Esophagus squamous epithelium (tissue), 5 donors: ENCODE measurements at places on chromosomes 5 and 9.

DNA sequence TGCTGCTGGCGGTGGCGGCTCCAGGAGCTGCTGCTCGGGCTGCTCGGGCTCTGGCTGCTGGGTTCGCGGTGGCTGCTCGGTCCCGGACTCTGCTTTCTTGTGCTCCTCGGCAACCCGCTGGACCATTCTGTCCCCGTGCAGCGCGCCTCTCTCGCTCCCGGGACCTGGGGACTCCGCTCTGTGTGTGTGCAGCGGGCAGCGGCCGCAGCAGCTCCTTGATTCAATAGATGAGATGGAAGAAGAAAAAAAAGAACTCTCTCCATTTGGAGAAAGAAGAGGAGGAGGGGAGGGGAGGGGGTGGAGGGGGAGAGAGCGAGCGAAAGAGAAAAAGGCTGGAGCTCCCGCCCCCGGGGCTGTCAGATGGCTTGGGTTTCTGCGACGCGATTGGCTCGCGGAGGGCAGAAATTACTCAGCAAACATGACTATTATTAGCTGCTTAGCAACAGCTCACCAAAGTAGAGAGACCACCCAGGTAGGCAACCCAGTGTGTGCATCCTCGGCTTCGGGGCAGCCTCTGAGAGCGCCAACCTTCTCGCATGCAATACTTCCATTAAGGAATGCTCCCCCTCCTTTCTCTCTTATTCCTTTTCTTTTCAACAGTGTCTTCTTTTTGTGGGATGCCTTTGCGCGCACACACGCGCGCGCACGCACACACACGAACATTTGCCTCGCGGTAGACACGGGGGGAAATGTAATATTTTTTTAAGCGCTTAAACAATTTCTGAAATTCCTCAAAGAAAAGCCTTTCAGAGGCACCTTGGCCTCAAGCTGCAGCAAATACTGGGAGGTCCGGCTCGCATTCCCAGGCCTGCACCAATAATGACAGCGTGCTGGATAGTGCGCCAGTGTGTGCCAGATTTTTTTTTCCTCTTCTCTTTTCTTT, 7.6 kb downstream of the PTCH1 start:
- DNase-seq, result no peak

- no peak for DNase-seq
Measured at GRCh38 chr9:81234924-81235610, 454.3 kb downstream of the TLE1 start.

DNA sequence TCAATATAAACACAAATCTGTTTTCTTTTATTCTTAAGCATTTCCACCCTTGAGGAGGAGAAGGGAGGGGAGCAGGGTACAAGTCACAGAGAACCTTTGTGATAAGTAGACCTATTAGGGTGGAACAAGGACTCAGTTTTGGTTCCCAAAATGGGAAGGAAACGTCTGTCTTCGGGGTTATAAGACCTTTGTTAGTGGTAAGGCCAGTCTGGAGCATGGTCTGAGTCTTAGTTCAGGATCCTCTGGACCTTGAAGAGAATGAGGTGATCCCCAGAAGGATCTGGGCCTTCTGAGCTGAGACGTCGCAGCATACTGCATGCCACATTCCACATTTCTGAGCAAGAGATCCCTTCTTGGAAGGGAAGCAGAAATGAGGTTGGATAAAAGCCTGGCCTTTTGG, 37.2 kb downstream of the FAXDC2 start:
- DNase-seq, result no peak

DNA sequence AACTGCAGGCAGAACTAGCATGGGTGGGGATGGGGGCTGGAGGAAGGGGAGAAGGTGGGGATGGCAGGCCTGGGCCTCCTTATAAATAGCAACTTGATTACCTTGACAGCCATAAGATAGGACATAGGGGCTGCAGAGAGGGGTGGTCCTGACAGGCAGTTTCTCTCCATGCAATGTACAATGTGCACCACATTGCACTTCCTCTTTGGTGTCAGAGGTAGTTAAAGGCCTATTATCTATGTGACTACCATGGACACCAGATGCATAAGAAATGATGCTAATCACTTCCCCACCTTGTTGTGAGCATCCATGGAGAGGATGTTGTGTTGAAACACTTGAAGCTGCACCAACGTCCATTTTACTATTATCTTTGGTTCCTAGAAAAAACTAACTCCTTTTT, 20.2 kb upstream of the SUB1 start:
- DNase-seq, result no peak

GRCh38 chr5:59103303-59103702, 520.4 kb downstream of the RAB3C start:
- DNase-seq, result no peak

GRCh38 chr9:89637787-89638186, 33.0 kb downstream of the GADD45G start:
- no peak for DNase-seq
